RCC 7860 (cell line): ENCODE measurements at places on chromosomes 2 and 18.

DNA sequence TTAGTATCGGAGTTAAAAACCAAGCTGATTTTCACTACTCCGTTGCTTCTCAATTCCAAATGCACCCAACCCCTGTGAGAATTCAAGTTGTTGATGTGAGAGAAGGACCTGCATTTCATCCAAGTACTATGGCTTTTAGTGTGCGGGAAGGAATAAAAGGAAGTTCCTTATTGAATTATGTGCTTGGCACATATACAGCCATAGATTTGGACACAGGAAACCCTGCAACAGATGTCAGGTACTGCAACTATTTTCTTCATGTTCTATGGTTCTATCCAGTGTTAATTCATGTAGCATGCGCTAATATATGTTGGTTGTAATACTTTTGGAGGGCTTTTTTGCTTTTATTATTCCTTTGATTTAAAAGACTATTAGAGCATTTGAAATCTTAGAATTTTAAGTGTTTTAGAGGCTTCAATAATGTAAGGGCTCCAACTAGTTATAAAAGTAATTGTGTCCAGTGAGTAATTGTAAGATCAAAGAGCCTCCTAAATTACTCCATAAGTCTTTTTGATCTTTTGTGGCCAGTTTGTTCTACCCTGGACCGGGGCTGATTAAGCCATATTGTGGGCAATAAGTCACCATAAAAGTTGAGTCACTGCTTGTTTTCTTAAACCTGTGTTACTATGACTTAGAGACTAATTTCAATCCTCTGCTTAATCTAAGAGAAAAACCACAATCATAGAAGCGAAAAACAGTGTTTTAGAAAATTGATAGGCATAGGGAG, 22.9 kb downstream of the DSG4 start:
- DNase-seq: no peak

DNA sequence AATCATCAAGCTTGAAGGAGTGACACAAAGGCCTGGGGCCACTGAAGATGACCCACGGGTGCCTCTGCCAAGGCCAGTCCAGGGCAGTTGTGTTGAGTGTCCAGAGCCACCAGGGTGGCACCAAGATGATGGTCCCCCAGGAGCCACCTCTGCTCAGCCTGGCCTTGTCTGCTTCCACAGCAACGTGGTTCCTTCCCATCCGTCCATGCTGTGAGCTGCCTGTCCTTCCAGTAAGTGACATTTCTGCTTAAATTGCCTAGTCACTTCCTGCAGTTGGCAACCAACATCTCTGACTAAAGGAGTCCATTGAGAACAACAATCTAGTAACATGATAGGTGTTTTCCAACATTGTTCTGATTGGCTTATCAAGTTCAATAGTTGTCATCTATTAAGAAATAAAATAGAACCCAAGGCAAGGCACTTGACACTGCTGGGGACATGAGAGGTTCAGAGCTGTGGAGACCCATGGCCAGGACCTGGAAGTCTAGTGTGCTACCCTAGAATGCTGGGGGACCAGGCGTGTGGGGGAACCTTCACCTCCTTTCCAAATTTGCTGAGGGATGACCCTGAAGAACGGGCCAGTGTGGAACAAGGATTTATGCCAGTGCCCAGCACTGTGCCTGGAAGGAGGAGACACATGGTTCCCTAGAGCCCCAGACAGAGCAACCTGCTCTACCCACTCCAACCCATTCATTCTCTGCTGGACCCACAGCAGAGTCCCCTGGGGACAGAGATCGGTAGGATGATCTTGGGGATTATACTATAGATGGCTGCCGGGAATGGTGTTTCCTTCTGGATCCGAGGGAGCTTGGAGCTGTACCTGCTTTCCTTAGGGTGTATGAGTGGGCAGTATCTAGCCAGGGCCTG, 98.9 kb upstream of the EPC2 start:
- no peak for DNase-seq

DNA sequence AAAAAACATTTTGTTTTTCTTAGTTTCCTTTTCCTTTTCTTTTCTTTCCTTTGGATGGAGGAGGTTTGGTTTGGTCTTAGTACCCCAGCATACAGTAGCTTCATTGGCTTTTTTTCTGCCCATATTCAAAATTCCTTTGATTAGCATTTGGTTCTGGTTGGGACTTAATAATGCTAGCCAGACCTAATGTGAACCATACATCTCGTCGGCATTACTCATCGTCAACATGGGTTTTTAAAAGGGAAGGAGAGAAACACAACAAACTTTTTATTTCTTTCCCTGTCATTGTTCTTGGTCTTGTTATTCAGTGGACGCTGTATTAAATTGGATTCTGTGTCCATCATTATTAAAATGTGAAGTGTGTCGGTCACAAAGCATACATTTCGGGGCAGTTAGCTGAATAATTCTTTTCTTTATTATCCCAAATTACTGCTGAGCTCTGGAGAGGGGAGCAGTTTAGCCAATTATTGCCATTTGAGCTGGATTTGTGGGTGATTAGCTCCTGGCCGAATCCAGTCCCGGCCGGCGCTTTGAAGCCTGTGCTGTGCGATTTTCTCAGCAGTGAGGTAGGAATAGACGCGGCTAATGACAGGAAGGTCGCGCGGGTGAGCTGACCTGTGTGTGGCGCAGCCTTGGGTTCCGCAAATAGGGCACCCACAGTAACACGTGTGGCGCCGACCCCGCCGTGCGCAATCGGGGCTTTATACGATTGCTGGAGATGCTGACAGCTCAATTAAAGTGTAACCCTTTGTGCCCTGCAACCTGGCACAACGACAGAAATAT, 303.3 kb downstream of the GBX2 start:
- no peak for DNase-seq

DNA sequence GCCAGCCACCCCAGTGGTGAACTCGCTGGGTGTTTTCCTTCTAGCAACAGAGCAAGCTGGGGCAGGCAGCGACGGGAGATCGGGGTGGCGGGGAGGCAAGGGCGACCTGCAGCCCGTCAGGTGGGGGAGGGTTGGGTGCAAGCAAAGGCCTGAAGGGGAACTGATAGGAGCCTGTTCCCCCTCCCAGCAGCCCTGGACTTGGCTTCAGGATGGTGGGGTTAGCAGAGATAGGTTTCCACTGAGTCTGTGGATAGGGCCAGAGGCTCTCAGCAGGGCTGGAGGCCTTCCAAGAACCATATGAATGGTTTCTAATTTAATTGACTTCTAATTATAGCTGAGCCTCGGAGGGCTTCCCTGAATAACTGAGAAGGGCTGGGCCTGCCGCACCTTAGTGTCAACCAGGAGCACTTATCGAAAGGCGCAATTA, 55.3 kb downstream of the EDAR start:
- DNase-seq: no peak

- DNase-seq: no peak
These were observed 2.6 kb upstream of the RBM43 start for GRCh38 chr2:151264157-151264825.

DNA sequence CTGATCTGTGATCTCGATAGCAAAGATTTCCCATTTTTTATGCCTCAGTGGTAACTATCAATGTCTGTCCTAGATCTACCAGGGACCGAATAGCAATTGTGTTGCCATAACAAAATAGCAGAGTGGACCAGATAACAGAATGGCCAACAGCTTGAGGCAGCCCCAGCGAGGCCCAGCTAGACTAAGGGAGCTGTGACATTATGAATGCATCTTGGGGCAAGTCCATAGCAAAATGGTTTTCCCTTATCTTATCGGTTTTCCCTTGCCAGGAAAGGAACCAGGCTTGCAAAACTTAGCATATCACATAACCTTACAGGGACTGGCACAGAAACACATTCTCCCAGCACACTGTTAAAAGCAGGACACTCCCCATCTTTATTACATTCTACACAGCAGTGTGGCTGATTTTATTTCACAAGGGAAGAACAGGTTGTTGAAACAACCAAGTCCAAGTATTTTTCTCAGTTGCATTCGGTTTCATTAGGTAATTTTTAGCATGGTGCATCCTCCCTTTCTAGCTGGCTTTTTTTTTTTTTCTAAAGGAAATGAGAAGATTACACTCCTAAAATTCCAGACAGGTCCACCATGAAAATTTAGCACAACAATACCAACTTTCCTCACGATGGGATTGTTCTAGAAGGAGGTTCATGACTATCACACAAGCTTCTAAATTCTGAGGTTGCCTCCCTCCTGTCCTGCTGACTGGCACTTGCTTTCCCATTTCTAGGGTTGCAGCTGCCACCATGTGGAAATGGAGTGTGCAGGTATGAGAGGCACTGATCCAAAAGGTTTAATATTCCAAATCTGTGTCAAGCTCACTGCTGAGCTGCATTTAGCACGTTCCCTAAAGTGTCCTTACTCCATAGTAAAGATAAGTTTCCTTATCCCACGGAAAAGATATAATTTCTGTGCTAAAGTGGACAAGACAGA, 97.0 kb upstream of the SLC35G4 start:
- no peak for DNase-seq

DNA sequence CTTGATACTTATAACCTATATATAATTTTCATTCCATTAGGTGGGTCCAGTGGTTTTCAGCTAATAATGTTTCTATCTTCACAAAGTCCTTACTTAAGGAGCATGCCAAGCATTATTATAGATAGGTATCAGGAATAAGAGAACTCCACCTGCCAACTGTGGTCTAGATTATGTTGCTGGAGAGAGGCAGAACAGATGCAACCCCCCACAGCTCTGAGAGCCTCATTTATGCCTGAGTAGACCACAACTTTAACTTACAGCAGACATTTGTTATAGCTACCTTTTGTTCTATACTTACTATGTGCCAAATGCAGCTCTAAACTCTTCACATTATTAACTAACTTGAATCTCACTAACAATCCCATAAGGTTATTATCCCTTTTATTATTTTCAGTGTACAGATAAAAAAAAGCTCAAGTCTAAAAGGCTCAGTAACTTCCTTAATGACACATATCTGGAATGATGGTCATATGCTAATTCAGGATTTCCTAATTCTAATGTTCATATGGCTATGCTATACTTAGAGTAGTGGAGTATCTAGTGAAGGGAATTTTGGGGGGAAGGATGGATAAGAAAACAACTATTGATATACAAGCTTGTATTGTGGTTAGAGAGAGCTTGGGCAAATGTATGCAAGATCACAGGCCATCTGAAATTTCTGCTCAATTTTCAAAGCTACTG, 119.1 kb upstream of the RND3 start:
- DNase-seq: no peak
